ENCODE measurements at places on chromosomes 1 and 21.
A peak's percentile ranks its signal among the peaks of the same experiment; 100 is the strongest.

GRCh38 chr1:24742090-24742938 lies 2.9 kb upstream of the CLIC4 start:
- DNase-seq = no peak

DNA sequence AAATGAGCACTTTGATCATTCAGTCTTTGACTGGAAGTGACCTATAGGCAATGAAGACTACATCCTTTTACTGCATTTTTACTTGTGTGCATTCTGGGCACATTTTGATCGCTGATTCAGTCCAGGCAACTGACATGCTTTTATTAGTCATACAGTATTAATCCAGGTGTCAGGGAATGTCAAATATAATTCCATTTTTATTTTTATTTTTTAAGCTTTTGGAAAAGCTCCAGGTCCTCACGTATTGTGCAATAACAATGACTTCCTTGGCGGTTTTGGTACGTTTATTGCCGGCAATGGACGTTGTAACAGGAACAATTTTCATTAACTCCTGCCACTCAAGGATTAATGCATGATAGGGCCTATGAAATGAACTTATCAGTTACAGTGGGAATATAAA lies 302.6 kb upstream of the PTBP2 start:
- no peak for DNase-seq

DNA sequence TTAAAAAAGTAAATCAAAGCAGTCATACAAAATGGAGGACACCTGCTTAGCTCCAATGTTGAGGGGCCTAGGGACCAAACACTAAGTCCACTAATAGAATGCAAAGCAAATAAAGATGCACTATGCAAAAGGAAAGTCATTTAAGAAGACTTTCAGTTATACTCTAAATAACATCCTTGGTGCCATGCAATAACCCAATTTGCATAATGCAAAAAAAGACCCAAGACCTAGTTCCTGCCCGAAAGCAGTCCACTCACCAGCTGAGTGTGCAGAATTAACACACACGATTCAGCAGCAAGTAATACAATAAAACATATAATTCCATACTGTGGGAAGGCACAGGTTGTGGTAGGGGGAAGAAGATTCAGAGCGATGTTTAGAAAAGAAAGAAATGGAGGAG lies 101.8 kb downstream of the TGFBR3 start:
- no peak for DNase-seq

- DNase-seq = no peak
Measured at GRCh38 chr1:221793439-221794078, 51.7 kb upstream of the DUSP10 start.

GRCh38 chr1:4656533-4657140 lies 2.2 kb downstream of the AJAP1 start:
- no peak for DNase-seq

GRCh38 chr1:80769208-80769750 lies 1031.5 kb upstream of the ADGRL2 start:
- no peak for DNase-seq

GRCh38 chr1:206674745-206675175 lies 9.9 kb upstream of the MAPKAPK2 start:
- DNase-seq = no peak

GRCh38 chr21:45818276-45818903 lies 163.2 kb upstream of the COL6A1 start:
- DNase-seq = no peak

GRCh38 chr1:31327381-31327780 lies 30.5 kb downstream of the ZCCHC17 start:
- DNase-seq = no peak

- DNase-seq = peak; percentile 65
Measured at GRCh38 chr1:240027059-240027462, 64.6 kb upstream of the FMN2 start.

GRCh38 chr21:44890338-44890931 lies 16.9 kb upstream of the PTTG1IP start:
- DNase-seq = no peak

DNA sequence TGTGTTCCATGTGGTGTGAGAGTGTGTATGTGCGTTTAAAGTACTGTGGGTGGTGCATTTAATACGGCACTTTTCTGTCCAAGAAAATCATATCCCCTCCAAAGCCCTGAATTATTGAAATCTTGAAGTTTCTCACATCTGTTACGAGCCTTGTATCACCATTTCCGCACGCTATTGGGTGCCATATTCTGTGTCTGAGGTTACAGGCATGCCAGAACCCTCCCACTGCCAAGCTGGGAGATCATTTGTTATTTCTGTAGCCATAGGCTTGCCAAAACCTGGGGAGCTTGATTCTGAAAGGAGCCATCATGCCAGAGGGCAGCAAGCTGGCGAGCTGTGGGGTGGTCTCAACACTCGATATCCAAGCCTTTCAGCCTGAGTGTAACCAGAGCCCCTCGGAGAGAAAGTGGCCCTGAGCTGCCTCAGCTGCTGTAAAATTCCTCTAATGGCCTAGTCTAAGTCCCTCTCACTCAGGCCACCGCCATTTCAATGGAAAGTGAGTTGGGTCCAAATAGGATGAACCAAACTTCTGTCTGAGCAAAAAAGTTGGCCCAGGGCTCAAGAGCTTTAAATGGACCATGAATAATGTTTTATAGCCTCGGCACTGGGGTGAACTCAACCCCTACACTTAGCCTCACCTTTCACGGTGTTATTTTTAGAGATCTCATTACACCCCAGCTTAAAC lies 298.4 kb upstream of the DUSP10 start:
- no peak for DNase-seq

DNA sequence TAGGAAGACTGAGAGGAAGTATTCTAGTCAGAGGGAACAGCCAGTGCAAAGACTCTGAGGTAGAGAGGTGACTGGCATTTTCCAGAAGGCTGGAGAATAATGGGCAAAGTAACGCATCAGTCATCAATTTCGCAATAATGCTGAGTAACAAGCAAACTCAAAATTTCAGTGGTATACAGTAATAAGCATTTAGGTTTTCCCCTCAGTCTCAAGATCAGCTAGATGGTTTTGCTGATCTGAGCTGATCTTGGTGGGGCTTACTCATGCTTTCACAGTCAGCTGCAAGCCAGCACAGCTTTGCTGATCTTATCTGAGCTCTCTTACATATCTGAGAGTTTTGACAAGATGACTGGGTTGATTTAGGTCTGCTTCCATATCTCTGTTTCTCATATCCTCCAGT lies 108.7 kb downstream of the TSEN15 start:
- no peak for DNase-seq

GRCh38 chr1:100237091-100237490 lies 12.5 kb downstream of the DBT start:
- no peak for DNase-seq

- DNase-seq = no peak
Measured at GRCh38 chr1:6545276-6546112, 8.8 kb downstream of the NOL9 start.

- no peak for DNase-seq
Measured at GRCh38 chr1:89844241-89844807, 23.5 kb downstream of the LRRC8D start.

GRCh38 chr1:232621050-232621449 lies 8.9 kb downstream of the SIPA1L2 start:
- no peak for DNase-seq

DNA sequence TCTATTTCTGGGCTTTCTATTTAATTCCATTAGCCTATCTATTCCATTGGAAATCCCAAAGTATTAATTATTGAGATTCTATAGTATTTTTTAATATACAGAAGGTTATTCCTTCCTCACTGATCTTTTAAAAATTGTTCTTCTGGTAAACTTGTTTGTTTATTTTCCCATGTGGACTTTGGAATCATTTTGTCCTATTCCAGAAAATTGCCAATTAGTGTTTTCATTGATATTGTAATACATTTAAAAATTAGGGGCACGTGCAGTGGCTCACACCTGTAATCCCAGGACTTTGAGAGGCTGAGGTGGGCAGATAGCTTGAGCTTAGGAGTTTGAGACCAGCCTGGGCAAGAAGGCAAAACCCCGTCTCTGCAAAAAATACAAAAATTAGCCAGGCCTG lies 8.4 kb upstream of the TLCD4 start:
- no peak for DNase-seq

- DNase-seq = no peak
Measured at GRCh38 chr21:46215436-46216131, 13.0 kb downstream of the LSS start.

- no peak for DNase-seq
Measured at GRCh38 chr1:77387553-77387952, 105.7 kb downstream of the AK5 start.

DNA sequence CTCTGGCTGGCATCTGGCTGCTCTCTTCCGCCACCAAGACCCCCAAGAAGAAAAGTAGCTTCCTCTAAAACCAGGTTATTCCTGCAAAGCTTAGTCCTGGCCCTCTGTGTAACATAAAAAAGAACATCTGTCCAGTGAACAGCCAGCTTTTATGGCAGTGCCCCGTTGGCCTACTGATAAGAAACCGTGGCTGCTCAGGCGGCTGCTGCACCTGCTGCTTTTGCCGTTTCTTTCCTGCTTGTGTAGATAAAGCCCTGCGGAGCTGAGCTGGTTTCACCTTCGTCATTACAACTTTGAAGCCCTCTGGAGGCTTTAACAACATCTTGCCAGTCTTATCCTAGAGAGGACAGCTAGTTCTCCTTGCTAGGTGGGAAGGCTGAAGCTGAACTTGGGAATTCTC lies 20.5 kb downstream of the ELAPOR1 start:
- peak; percentile 63 for DNase-seq

- DNase-seq = no peak
Measured at GRCh38 chr1:236426215-236426614, 32.1 kb downstream of the EDARADD start.

DNA sequence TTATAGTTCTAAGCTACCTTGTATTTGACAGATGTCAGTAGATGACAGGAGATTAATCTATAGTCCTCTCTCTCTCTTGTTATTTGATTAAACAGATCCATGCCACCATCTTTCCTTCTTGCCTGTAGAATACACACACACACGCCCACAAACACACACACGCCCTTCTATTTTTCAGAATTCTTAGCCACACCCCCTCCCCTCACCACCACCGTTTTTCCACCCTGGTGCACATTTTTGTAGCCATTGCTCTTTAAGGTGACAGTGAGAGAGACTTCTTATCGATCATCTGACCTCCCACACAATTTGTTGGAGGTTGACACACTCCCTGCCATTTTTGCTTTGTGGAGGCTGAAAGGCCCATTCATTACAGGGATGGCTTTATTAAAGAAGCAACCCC lies 123.2 kb downstream of the NTNG1 start:
- DNase-seq = no peak

- no peak for DNase-seq
Measured at GRCh38 chr1:248740876-248741275, 14.7 kb downstream of the LYPD8 start.

DNA sequence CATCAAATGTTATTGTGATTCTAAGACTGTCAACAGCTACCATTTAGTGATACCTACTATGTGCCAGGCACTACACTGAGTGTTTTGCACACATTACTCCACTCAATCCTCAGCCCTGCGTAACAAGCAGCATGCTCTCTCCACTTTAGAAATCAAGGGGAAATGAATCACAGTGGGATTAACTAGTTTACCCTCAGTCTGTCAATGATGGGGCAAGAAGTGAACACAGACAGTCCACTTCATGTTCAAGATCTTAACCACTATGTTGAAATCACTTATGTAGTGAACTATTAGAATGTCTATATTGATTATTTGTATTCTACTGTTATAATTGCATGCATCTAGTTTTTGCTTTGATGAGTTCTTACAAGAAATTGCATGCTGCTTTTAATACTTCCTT lies 165.3 kb downstream of the LTN1 start:
- no peak for DNase-seq

DNA sequence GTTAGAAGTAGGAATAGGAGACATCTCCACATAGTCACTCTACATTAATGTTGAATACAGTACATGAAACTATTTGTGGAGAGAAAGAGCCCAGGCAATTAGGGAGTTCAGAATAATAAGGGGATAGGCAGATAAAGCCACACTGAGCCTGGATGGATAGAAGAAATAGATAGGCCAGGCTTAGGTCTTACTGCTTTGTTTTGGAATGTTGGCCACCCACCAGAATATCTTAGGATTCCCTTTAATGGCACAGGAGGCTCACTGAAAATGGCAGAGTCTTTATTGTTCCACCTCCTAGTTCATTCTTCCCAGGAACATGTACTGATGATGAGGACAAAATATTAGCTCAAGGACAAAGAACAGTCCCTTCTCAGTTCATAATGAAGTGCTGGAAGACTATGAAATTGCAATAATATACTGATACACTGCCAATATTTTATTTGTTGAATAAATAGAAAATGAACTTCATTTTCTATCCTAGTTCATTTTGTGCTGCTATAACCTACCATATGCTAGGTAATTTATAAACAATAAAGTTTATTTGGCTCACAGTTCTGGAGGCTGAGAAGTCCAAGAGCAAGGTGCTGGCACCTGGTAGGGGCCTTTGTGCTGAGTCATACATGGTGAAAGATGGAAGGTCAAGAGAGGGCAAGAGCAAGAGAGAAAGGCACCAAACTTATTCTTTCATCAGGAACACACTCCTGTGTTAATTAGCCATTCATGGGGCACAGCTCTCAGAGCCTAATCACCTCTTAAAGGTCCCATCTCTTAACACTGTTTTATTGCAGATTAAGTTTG lies 87.3 kb downstream of the TBX15 start:
- DNase-seq = no peak

GRCh38 chr21:34737115-34737514 lies 68.3 kb downstream of the CLIC6 start:
- no peak for DNase-seq
